ENCODE measurements at places on chromosomes 2 and 18.

DNA sequence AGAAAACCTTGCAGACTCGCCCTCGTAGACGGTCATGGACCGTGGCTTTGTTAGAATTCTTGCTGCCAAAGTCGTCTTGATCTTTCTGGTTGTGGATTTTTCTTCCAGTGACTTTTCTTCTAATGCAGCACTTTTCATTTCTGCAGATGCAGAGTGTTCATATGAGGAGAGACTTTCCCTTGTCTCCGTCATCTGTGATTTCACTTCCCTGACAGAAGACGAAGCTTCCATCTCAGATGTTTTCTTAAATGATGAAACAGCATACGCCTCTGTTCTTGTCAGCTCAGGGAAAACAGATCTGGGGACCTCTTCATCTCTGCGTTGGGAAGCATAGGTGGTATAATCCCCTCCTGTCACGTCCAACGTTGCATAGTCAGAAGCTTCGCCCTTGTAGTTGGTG lies 50.9 kb downstream of the PLEKHA3 start:
- DNase-seq: no peak

- no peak for DNase-seq
These were observed 40.2 kb downstream of the EPAS1 start for GRCh38 chr2:46337208-46337994.

GRCh38 chr2:120819720-120820210 lies 84.1 kb downstream of the GLI2 start:
- DNase-seq: no peak

DNA sequence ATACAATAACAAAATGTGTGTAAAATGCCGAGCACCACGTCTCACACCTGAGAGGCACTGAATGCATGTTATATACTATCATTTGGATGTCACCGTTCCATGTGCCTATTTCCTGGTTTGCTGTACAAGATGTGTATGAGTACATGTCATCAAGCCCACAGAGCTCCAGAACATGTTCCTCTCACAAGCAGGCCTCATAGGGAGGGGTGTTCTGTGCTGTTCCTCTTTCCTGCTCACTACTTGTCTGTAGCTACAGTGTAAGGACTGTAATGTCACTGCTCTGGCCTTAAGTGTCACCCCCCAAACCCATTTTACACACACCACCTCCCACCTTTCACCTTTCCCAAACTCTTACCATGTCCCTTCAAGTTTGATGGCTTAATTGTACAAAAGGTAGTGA lies 1.8 kb downstream of the AFF3 start:
- DNase-seq: peak; percentile 7

GRCh38 chr2:140584471-140584870 lies 1546.3 kb downstream of the LRP1B start:
- no peak for DNase-seq

GRCh38 chr2:165425556-165425955 lies 43.9 kb upstream of the CSRNP3 start:
- DNase-seq: no peak

All from CD4-positive, alpha-beta T cell treated with Interleukin-6 for 4 hours (primary cell).